ENCODE measurements at places on chromosomes 1 and 21.

DNA sequence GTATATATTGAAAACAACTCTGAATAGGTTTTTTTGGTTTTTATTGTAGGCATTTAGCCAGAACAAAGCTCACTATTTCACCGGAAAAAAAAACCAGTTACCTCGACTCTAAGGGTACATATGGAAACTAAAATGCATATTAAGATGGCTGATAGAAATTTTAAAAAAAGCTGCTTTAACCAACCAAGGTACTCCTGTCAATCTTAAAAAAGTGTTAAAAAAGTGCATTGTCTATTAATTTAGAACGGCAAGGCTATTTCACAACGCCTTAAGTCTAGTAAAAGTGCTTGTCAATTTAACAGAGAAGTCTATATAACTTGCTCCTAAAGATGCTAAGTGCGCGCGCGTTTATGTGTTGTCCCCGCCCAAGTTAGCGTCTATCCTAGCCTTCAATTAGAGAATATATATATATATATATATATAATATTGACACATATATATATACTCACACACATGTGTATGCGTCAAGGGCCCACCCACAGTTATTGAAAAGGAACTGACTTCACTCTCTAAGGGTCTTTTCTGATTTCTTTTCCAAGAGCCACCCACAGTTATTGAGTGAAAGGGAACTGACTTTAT, 934 bp downstream of the ASPM start:
- DNase-seq = peak; percentile 32

DNA sequence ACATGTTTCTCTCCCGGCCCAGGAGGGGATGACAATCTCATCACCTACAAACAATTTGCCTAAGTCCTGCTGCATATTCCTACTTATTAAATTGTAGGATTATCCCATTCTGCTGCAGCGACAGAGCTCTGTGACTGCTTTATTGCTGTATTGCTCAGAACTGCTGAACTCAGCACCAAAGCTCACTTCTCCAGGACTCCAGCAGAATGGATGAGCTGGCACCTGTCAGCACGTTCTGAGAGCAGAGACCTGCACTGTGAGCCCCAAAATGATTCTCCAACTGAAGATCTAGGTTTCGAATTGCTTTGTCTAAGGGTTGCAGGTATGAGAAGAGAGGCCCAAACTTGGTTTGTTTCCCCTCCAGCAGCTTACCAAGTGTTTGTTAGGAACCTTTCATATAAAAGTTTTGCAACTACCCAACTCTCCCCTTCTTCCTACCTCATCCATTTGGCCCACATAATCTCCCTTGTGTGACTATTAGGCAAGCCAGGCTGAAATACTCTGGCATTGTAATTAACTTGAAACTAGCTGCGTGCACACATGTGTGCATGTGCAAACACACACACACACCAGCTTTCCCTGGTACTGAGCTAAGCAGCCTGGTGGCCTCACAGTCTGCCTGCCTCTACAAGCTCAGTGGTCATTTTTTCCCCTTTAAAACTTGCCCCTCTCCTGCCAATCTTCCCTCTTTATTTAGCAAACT, 161.4 kb upstream of the CAMK1G start:
- no peak for DNase-seq

DNA sequence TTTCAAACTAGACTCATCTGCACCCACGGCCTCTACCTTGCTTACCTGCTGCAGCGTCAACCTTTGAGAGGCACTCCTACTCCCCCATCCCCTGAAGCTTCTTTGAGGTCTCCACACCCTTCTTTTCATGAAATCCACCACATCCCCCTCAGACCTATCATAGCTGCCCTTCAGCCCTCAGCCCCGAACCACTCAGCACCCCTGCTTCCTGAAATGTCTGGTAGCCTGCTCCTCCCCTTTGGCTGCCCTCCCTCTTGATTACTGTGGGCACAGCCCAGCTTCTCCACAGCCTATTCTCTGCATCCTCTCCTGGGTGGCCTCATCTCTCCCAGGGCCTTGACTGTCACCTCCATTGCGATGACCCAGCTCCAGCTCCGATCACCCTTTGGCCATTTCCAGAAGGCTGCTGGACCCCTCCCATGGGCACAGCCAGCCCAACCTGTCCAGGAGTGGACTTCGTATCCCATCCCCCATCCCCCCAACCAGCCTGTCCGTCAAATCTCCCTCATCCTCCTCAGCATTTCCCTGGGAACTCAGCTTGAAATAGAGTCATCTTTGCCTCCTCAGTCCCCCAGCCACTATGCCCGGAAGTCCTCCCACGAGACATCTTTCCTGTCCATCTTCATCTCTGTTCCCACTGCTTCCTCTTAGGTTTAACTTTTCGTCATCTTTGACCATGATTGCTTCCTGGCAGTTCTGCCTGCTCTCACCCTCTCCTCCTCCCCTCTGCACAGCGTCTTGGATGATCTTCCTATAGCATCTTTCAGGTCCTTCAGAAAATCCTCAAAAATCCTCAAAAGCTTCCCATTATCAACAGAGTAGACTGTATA, 6.1 kb upstream of the ADORA1 start:
- DNase-seq = no peak

- no peak for DNase-seq
These were observed 22.9 kb downstream of the NIPAL3 start for GRCh38 chr1:24438423-24438901.

GRCh38 chr1:221698579-221699349, 43.1 kb downstream of the DUSP10 start:
- no peak for DNase-seq

- no peak for DNase-seq
These were observed 81.0 kb downstream of the TAS1R2 start for GRCh38 chr1:18778437-18778836.

DNA sequence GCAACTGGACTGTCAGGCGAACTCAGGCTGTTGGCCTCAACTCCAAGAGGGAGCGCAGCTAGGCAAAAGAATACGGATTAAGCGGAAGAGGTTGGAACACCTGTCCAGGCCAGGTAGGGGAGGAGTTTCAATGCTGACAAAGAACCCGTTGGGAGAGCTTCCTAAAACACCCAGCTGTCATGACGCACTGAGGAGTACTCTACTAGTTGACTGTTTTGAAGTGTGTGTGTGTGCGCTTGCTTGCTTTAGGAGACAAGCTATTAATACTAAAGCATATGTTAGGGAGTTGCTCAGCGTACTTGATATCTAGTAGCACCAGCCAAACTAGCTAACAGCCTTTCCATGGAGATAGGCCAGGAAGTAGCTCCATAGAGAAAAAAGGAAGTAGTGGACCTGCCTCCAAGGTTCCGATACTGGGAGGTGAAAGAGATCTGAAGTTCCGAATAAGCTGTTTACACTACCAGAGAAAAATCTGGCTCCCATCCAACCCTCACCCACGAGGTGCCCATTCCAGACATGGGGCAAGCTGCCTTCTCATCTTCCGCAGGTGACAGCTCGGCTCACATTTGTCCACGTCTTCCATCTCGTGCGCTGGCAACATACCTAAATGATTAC, 974 bp upstream of the FNBP1L start:
- peak; percentile 30 for DNase-seq
